ENCODE measurements at places on chromosomes 13 and 19. TPM values are rescaled to one million over a fixed set of nuclear protein-coding genes. Genes with fewer than 3 reads are reported as not detected.
A peak's percentile ranks its signal among the peaks of the same experiment; 100 is the strongest.

The ADGRL1 gene
- 31.4 TPM for total RNA-seq

GRCh38 chr13:25743421-25743820 lies 308.4 kb downstream of the SHISA2 start:
- no peak for DNase-seq

- no peak for DNase-seq
Observed at GRCh38 chr13:103287659-103288058, 221.4 kb upstream of the SLC10A2 start.

The CLEC4G gene
- total RNA-seq, result 2.3 TPM

The KLK11 gene
- total RNA-seq, result 219 TPM

- DNase-seq, result no peak
Observed at GRCh38 chr19:43300206-43300605, 30.9 kb upstream of the PSG9 start.

- no peak for DNase-seq
Observed at GRCh38 chr13:77415253-77416071, 88.6 kb upstream of the MYCBP2 start.

The THSD1 gene
- total RNA-seq, result 6.7 TPM

GRCh38 chr13:90276216-90276615 lies 1071.3 kb upstream of the MIR17HG start:
- no peak for DNase-seq

GRCh38 chr13:21033212-21033840 lies 28.1 kb downstream of the LATS2 start:
- peak; percentile 84 for DNase-seq

GRCh38 chr19:54460230-54461005 lies 3.2 kb downstream of the LENG9 start:
- no peak for DNase-seq

- no peak for DNase-seq
Observed at GRCh38 chr13:21137696-21138095, 38.7 kb downstream of the SKA3 start.

- DNase-seq, result peak; percentile 89
Observed at GRCh38 chr19:42201489-42202289, 15.8 kb downstream of the DEDD2 start.

The SMAD9 gene
- total RNA-seq, result 4.4 TPM

The CLEC4M gene
- not detected for total RNA-seq

The SIGLEC5 gene
- total RNA-seq, result not detected

- DNase-seq, result no peak
Observed at GRCh38 chr19:13691569-13692435, 72.5 kb upstream of the MRI1 start.

The MYBPC2 gene
- total RNA-seq, result 1.3 TPM

- DNase-seq, result no peak
Observed at GRCh38 chr19:48511800-48512503, at the start of gene LMTK3. Gene LMTK3 (minus strand): TSS chr19:48511835. CDS start chr19:48511576, 259 bp downstream.

- DNase-seq, result no peak
Observed at GRCh38 chr13:43339145-43339804, 315.9 kb downstream of the DNAJC15 start.

The KLK8 gene
- 117 TPM for total RNA-seq

GRCh38 chr13:33262997-33263396 lies 22.6 kb downstream of the STARD13 start:
- no peak for DNase-seq

DNA sequence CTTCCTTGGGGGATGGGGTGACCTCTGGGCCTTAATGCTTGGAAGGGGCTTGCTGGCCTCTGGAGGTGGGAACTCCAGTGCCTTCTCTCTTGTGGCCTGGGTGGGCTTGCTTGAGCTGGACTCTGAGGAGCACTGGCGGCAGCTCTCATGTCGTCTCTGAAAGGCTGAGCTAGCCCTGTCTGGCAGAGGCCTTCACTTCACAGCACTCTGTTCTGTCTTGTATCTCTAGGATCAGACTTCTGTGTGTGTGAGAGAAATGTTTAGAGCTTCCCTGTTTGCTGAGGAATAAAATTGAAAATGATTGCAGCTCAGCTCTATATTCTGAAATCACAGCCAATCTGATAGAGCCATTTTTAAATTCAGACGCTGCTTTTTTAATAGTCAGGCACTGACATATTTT lies 185.3 kb downstream of the KCNRG start:
- no peak for DNase-seq

- no peak for DNase-seq
Observed at GRCh38 chr19:8459095-8459494, 14.3 kb downstream of the HNRNPM start.

DNA sequence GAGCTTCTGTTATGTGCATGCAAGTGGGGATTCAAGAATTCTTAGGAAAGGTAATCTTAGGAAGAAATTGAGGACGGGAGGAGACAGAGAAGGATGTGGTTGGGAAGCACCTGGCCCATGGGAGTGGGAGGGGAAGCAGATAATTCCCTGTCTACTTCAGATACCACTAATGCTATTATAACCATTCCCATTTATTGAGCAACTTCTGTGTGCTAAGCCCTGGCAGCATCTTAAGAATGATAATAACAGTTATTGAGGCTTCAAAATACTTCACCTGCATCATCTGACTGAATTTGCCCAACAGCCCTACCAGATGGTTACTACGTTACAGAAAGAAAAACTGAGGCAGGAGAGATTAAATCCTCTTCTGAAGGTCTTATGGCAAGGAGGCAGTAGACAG lies 1.4 kb downstream of the EPS8L1 start:
- no peak for DNase-seq

GRCh38 chr19:4699826-4700692 lies 23.6 kb downstream of the DPP9 start:
- no peak for DNase-seq

The CYP4F3 gene
- 9.5 TPM for total RNA-seq

The UBE2L5 gene
- not detected for total RNA-seq

DNA sequence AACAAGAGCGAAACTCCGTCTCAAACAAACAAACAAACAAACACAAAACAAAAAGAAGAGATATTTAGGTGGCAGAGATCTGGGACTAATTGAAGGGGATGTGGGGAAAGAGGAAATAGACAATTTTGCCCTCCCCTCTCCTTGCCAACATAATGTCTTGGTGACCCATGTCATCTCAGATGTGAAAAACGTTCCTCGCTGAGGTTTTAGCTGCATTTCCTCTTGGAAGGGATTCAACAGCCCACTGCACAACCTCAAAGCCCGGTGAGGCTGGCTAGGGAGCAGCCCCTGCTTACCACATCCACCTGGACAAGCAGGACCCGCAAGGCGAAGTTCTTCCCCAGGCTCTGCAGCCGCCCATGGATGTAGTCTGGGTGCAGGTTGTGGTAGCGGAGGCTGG lies 4.9 kb downstream of the ERCC1 start:
- DNase-seq, result no peak

DNA sequence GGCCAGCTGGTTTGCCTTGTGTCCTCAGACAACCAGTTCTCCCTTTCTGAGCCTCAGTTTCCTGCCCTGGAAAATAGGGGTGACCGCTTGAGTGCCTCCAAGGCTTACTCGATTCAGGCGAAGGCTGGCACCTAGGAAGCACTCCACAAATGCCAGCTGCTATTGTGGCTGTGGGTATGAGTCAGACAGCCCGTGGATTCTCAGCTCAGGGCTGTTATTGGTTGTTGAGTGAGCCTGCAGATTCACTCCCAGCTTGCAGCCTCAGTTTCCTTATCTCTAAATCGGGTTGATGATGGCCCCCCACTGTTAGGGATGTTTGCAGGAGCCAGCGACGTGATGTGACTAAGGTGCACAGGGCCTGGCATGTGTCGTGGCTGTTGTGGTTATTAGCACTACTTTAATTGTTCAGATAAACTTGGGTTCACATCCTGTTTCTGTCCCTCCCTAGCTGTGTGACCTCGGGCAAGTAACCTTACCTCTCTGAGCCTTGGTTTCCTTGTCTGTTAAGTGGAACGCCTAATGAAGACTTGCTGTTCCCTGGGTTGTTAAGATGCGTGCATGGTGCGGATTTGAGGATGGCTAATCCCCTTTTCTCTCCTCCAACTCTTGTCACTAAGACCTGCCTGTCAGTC lies 2.4 kb downstream of the MARK4 start:
- no peak for DNase-seq

- no peak for DNase-seq
Observed at GRCh38 chr13:66977161-66977560, 253.0 kb downstream of the PCDH9 start.

The ZNF541 gene
- total RNA-seq, result 0.69 TPM

DNA sequence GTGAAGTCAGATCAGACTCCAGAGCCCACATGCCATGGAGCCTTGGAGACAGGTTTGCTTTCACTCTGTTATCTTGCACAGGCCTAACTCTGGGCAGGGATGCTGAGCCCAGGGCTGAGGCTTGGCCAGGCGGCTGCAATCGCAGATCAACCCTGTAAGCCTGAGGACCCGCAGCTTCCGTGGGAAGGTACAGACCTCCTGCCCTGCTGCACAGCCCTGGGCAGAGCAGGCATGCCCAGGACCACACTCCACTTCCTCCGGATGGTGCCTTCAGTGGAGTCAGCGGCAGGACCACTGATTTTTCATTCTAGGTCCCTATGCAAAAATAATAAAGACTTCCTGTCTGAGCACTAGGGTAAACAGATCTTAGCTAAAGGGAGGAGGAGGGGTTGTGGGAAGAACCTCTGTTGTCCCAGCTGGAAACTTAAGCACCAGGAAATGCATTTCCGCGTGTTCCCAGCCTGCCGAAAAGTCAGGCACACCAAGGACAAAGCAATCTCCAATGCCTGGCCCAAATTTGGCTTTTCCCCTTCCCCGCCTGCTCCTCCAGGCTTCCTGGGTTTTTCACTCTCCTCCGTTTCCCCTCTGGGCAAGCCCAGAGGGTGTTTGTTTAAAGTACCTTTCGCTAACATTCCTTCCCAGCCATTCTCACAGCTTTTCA lies 87.3 kb downstream of the KCTD15 start:
- no peak for DNase-seq

- peak; percentile 91 for DNase-seq
Observed at GRCh38 chr19:41264581-41265394, 616 bp downstream of the HNRNPUL1 start.

- no peak for DNase-seq
Observed at GRCh38 chr19:16883522-16883921, 5.3 kb upstream of the F2RL3 start.

- DNase-seq, result no peak
Observed at GRCh38 chr13:88461272-88462009, 790.3 kb downstream of the SLITRK5 start.

The PLEKHG2 gene
- total RNA-seq, result 3.6 TPM

DNA sequence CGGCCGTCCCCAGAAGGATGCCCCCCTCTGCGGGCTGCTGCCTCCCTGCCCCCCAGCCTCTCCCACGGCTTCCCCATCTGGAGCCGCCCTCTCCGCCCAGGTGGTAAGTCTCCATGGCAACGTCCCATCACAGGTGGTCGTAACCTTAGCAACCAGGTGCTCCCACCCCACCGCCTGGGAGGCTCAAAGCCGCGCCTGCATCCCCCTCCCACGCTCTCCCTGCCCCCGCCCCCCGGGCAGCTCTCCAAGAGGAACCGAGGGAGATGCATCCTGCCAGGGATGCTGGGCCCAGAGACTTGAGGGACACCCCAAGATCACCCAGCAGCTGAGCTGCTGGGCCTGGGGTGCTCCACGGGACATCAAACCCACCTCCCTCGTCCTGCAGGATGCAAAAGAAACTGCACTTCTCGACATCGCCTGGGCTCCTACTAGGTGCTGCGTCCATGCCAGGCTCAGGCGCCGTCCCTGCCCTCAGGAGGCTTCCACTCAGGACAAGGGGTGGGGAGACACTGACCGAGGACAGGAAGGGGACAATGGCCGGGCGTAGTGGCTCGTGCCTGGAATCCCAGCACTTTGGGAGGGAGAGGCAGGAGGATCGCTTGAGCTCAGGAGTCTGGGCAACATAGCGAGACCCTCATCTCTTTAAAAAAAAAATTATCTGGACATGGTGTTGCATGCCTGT lies 5.0 kb upstream of the LINGO3 start:
- no peak for DNase-seq

DNA sequence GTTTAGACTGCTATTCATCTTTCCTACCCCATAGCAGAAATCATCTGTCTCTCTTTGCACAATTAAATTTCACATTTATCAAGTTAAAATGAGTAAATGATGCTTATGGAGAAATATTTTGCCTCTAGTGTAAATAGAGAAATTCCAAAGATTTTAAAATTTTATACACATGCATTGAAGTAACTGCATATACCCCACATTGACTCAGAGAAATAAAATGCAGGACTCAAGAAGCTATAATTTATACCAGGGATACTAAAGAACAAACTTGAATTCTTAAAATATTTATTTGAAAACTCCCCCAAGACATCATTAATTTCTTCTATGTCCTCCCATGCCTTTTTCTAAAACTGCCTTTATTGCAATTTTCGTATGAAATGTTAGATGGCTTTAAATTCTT lies 165.8 kb downstream of the DIAPH3 start:
- no peak for DNase-seq

DNA sequence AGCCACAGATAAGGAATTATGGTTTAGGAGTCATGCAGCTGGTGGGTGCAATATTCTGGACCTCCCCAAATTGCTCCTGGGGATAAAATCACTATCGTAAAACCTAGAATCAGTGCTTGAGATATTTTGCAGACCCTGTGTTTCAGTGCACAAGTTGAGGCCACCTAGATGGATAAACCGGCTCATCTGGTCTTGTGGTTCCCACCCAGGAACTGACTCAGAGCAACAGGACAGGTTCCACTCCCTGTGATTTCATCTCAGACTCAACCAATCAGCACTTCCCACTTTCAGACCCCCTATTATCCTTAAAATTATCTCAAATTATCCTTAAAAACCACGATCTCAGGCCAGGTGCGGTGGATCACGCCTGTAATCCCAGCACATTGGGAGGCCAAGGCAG lies 21.0 kb downstream of the FBXL12 start:
- no peak for DNase-seq

DNA sequence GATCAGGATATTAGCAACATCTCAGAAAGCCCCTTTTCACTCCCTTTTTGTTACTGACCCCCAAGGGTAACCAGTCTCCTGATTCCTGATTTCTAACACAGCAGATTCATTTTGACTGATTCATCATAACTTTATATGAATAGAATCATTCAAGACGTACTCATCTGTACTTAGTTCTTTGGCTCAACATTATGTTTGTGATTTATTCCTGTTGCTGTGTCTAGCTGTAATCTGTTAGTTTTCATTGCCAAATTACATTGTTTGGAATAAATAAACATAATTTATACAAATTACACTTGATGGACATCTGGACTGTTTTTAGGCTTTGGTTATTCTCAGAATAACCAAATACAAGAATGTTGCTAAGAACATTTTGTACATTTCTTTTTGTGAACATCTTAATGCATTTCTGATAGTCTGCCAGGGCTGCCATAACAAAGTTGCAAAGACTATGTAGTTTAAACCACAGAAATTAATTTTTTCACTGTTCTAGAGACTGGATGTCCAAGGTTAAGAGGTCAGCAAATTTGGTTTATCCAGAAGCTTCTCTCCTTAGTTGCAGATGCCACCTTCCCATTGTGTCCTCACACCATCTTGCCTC lies 62.8 kb upstream of the EDNRB start:
- DNase-seq, result no peak

- DNase-seq, result no peak
Observed at GRCh38 chr19:28067882-28068281, 1145.1 kb downstream of the UQCRFS1 start.

DNA sequence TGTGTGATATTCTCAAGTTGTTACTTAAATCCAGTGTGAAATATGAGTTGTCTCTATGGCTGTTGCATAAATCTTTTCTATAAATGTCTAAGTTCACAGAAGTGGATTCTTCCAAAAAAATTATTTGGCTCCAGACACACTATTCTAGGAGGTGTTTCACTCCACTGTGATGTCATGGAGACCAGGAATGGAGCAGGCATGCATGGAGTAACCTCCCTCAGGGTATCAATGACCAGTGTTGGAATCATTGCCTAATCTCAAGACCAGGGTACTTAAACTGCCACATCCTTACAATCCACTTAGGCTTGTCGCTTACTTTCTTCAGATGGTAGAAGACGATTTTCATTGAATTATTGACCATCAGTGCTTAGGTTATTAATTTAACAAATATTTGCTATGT lies 55.4 kb downstream of the LRRC63 start:
- no peak for DNase-seq
